Posterior vena cava (tissue), 2 donors: ENCODE measurements at places on chromosomes 4 and X. TPM values are rescaled to one million over a fixed set of nuclear protein-coding genes. Genes with fewer than 3 reads are reported as not detected.

GRCh38 chr4:133156096-133156495 is 7.0 kb downstream of the PCDH10 start:
- no peak for DNase-seq

- no peak for DNase-seq
Observed at GRCh38 chr4:28811025-28811424, 1909.1 kb upstream of the PCDH7 start.

- no peak for DNase-seq
Observed at GRCh38 chr4:176321589-176321988, 1.8 kb downstream of the SPCS3 start.

The TMPRSS11F gene
- not detected for total RNA-seq
